Effector CD8-positive, alpha-beta T cell (primary cell): ENCODE measurements at places on chromosomes 7 and 10.

DNA sequence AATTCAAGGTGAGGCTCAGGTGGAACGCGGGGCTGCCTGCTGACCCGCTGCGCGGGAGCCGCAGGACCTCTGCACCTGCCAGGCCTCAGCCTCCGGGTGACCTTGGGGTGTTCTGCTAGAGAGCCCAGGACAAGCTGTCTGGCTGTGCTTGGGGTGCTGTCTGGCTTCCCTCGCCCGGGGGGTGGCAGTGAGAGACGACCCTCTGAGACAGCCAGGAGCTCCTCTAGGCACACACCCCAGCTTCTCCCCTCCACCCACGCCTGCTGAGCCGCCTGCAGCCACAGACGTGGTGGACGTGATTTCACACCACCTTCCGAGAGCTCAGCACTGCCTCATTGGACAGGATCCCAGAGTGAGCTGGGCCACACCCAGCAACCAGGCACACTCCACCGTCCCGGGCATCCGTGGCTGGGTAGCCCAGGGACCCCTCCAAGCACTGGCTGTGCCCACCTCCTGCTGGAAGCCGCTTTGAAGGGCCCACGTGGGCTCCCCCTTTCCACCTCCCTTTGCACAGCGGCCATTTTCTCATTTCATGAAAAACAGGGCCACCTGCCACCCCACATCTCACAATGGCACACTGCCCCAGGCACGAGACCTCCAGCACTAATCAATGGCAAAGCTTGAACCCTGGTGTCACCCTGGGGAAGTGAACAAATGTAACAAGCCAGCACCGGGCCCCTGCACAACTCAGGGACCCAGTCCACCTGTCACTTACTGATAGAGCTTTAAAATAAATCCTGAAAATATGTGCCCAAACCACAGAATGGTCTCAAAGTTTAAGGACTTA is 35.0 kb downstream of the ZFAND2A start:
- DNase-seq: no peak

GRCh38 chr7:43141091-43141490 is 28.6 kb downstream of the HECW1 start:
- no peak for DNase-seq

GRCh38 chr7:67438198-67438882 is 441.7 kb downstream of the TYW1 start:
- DNase-seq: no peak

- DNase-seq: no peak
Observed at GRCh38 chr7:33039903-33040292, 22.7 kb downstream of the NT5C3A start.

DNA sequence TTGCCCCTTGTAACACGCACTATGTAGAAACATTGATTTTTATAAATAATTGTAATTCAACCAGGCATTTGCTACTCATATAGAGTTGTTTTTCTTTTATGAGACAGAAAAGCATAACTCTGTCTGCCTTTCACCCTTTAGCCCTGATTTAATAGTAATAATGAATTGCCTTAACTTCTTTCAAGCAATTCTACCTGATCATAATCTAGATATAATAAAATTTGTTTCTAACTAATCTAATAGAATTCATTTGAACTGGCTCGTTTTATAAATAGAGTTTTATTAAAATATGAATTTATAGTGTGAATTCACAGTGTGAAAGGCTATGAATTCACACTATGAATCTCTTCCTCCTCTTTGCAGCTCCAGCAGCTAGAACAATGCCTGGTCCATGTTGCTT is 184.1 kb upstream of the PTN start:
- no peak for DNase-seq

- DNase-seq: no peak
Observed at GRCh38 chr10:15780353-15781135, 60.8 kb upstream of the ITGA8 start.
